ENCODE measurements at places on chromosomes 4 and X.

DNA sequence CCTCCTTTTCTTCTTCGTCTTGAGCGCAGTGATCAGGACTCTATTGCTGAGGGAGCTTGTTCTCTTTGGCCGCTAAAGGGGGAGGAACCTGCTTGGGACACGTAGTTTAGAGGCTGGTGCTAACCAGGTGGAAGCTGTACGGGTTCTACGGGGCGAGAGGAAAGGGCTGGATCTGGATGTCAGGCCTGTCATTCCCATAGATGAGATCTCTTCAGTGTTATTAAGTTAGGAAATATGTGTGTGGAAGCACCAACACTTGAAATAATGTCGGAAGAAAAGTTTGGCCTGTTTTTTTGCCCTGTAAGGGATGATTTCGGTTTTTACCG lies 643 bp downstream of the SRP72 start:
- DNase-seq, result no peak

DNA sequence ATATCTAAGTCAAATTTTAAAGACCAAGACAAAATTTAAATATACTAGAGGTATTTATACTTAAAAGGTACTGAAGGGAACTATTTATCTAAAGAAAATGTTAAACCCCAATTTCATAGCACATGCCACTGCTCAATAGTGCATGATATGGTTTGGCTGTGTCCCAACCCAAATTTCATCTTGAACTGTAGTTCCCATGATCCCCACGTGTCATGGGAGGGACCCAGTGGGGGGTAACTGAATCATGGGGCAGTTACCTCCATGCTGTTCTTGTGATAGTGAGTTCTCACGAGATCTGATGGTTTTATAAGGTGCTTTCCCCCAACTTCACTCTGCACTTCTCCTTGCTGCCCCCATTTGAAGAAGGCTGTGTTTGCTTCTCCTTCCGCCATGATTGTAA lies 32.3 kb downstream of the MAML3 start:
- no peak for DNase-seq

DNA sequence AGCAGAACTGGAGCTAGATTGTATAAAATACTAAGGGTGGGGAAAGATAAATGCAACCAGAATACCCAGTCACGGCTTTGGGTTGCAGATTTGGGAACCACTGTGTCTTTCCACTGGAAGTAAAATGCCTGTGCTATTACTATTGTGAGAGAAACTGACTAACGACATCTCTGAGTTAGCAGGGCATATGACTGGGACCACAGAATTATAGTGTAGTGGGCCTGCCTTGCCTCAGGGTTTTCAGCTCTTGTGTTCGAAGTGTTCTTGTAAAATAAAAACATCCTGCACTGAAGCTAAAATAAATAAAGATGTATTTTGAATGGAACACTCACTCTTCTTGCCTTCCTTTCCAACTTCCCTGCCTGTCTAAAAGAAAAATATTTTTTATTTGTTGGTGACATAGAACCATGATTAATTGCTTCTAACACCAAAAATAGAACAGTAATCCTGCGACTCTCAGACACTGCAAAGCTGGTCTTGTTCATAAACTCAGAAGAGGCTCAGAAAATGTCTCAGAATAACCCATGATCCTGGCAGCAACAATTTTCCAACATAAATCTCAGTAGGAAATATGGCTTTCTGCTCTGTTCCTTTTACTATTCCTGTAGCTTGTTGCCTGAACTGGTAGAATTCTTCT lies 104.2 kb downstream of the FAM47B start:
- no peak for DNase-seq

DNA sequence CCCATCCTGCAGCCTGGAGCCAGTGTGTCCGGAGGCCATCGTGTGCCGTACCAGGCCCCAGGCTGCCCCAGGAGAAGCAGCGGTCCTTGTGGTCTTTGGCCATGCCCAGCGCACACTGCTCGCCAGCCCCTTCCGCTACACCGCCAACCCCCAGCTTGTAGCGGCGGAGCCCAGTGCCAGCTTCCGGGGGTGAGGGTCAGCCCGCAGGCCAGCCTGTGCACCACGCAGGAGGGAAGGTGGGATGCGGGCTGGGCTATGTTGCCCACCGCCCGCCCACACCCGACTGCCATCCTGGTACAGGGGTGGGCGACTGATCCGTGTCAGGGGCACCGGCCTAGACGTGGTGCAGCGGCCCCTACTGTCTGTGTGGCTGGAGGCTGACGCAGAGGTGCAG lies 7.6 kb upstream of the SRPK3 start:
- DNase-seq, result no peak
